ENCODE measurements at places on chromosomes 2 and 18.

GRCh38 chr2:42930025-42930581 is 137.7 kb upstream of the HAAO start:
- no peak for DNase-seq

DNA sequence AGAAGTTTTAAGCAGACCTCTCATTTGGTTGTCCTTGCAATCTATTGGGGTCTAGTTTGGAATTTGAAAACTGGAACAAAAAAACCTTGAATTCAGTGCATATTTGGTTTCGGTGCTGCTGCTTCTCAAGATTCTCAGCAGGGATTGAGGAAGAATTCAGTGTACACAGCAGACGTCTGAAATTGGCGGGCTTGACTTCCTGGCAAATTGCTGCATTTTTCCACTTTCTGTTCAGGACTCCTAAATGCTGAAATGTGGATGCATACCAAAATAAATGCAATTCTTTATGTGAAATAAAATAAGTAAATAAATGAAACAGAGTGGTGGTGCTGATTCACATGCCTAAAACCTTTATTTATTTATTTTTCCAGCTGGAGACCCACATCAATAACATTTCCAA is 332.4 kb upstream of the KYNU start:
- DNase-seq, result no peak

- no peak for DNase-seq
These were observed 21.6 kb downstream of the SMAD7 start for GRCh38 chr18:48929212-48929612.

DNA sequence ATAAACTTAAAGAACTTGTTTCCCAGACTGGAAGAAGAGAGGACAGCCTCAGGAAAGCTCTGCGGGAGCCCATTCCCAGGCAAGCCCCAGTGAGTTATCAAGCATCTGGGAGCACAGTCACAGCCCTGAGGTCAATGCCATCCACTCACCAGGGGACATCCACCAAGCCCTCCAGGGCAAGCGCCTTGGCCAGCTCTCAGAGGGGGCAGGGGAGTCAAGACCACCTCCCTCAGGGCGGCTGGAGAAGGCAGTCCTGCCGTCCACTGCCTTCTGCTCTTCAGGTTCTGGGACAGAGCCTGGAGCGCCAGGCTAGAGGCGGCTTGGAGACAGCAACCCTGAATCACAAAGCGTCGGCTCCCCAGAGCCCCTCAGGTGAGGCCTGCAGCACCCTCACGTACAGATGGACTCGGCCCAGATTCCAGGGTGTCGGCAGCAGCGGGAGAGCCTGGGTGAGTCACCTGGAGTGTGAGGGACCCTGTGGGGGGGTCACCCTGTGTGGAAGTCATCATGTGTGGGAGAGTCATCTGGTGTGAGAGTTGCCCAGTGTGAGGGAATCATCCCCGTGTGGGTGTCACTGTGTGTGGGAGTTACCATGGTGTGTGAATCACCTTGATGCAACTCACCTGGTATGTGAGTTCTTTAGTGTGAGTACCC is 100.9 kb upstream of the TEX51 start:
- DNase-seq, result no peak

DNA sequence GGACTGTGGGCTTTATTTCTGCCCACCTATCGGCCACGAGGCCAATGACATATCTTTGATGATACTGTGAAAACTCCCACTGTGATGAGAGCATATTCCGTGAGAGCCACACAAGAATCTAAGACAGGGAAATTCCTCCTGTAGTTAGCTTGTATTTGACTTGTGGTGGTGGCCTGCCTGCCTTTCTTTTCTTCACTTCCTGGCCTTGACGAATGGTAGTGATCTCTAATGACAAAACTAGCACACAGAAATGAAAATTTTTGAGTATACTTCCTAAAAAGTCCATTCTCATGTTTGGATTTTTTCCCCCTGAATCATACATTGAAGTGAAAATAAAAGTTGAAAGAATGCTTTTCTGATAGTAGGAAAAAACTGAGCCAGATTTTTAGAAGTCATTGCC is 94.4 kb downstream of the MGAT5 start:
- no peak for DNase-seq

- no peak for DNase-seq
These were observed 38.4 kb upstream of the GMCL1 start for GRCh38 chr2:69791045-69791444.

DNA sequence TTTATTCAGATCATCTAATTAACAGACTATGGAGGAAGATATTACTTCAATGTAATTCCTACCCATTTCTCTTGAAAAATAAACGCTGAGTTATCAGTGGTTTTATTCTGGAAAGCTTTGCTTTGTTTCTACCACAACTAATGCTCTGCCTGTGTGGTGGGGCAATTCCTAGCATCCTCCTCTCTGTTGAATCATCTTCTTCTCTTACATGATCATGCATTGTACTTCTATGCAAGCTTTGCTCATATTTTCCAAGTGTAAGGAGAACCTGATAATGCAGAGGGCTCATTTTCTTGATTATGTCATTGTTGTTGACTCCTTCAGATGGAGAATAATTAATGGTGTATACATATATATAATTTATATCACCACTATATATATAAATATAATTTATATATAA is 46.7 kb downstream of the CCDC195 start:
- DNase-seq, result no peak

DNA sequence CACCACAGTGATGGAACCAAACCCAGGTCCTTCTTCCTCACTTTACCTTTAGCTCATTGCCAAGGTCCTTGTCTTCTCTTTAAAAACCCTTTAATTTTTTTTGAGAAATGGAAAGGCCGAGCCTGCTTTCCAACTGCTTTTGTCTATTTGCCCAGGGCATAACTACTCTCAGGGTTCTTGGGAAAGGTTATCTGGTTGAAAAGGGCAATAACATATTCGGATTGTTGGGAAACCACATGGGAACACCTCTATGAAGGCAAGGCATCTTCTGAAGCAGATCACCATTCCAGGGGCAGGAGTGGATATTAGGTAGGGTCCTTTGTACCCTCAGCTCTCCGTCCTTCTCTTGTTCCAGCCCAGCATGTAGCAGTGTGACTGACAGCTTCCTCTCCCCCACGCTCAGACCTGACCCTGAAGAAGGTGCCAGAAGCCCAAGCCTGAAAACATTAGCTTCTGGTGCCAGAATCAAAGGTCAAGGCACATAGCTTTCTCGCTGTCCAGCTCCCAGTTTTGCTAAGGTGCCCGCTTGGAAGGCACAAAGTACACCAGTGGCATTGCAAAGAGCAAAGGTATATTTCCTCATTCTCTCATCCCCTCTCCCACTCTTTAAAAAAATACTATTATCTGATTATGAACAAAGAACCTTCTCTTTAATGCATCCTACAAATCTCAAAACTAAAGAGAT is 123.2 kb upstream of the LINC00305 start:
- no peak for DNase-seq

GRCh38 chr2:152509772-152510491 is 175.0 kb downstream of the FMNL2 start:
- DNase-seq, result no peak

DNA sequence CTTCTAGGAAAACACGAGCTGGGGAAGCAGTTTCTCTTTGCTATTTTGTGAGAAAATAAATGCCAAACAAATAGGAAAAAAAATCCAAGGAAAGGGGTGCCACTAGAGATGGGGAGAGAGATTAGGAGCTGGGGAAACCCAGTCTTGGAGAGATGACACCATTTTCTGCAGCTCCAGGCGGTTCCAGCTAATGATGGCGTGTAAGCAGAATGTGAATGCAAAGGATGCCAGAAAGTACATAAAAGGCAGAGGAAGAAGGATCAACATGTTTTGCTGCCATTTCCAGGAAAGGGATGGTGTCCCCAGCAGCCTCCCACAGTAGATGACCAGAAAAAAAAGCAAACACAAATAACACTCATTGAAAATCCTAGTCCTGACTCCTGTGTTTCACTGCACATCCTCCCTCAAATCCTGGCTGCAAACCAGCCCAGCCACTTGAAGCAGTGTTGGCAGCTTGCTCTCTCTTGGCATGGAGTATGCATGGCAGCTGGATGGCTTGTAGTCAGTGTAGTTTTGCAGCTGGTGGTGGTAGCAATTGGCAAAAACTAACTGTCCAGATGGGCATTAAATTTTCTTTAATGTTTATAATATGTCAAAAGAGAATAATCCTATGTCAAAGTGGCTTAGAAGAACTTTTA is 93.6 kb downstream of the FTCDNL1 start:
- DNase-seq, result no peak

DNA sequence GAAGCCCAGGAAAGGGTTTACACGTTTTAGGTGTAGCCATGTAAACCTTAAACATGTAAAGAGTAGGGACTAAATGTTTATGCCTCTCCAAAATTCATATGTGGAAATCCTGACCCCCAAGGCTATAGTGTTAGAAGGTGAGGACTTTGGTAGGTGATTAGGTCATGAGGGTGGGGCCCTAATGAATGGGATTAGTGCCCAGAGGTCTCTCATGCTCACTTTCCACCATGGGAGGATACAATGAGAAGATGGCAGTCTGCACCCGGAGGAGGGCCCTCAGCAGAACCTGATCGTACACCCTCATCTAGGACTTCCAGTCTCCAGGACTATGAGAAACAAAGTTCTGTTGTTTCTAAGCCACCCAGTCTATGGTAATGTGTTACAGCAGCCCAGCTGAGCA is 119.6 kb downstream of the TMEM163 start:
- DNase-seq, result no peak

DNA sequence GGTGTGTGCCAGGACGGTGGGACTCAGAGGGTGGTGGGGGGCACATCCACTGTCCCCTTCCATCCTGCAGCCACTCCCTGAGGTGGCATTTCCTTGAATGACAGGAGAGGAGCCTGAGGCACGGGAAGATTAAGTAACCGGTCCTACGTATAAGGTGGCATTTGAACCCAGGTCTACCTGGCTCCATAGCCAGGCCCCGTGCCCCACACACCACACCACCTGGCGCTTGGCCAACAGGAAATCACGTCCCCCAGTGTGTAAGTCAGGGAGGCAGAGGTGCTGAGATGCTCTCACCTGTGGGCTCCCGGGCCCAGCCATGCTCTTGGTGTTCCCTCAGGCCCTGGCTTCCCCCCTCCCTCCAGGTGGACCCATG is 53.7 kb downstream of the HPCAL1 start:
- no peak for DNase-seq

- no peak for DNase-seq
These were observed 68.7 kb downstream of the MTHFD2 start for GRCh38 chr2:74267068-74267467.

GRCh38 chr18:77071711-77072292 is 60.8 kb downstream of the MBP start:
- peak; percentile 55 for DNase-seq

GRCh38 chr2:138493334-138493733 is 8.2 kb upstream of the SPOPL start:
- DNase-seq, result no peak

- no peak for DNase-seq
These were observed 170.6 kb downstream of the SLC8A1 start for GRCh38 chr2:40281021-40281940.

DNA sequence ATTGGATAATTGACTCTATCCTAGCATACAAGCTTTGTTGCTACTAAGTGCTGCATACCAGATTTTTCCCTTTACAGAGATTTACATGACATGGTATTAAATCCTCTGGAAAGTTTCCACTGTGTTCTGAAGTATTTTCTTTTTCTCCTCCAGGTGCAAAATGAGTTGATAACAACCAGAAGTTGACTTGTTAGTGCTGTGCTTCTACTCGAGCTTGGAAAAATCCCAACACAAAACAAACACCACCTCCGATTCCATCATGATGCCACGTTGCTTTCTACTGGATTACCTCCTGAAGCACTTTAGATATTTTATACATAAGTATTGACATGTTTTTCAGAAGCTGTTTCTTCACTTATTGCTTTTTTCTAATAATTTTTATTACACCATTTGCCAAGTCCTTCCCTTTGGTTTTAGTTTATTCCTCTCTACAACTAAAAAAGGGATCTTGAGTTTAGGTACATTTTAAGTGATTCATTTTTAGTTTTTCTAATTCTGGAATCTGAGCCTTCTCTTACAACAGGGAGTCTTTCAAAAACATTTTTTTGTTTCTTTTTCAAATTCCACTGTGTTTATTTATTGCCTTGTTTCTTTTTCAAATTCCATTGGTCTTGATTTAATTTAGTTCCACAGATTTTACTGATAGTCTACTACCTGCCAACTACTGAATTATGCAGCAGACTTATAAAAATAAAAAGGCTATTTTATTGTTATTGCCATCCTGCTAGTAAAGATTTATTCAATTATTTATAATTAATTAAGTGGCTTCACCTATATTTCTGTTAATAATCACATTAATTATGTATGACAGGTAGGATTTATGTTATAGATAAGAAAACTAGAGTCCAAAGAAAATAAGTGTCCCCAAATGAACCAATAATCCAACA is 143.4 kb downstream of the PPP1R1C start:
- DNase-seq, result no peak

DNA sequence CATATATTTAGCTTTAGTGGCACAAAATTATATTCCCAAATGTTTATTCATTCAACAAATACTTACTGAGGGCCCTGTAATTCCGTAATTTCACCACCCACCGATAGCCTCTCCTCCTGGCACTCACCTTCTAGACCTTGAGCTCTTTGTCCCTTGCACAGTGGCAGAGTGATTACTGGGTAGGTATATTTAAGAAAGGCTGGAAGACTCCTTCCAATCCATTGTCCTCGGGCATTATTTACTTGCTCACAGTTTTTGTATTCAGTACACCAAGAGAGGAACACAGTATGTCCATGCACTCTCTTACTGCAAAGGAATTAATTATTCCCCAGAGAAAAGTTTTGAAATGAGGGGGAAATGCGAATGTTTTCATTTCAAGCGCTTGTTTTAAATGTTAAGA is 1.1 kb upstream of the CDCA7 start:
- DNase-seq, result no peak

GRCh38 chr2:204510709-204511420 is 34.4 kb upstream of the PARD3B start:
- no peak for DNase-seq

DNA sequence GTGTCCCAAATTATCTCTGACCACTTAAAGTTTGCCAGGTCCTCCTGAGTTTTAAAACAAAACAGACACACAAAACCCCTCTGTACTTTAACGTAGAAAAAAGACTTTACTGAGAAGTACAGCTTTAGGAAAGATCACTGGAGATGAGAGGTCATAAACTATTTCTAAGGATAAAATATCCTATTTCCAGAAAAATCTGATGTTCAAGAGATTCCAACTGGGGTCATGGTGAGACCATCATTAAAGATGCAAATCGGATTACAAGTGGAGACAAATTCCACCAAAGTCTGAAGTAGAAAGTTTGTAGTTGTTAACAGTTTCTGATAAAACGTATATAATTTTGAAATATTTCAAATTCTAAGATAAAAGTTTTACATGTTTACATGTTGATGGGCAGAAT is 241.6 kb downstream of the TCF4 start:
- no peak for DNase-seq

GRCh38 chr2:108243566-108243965 is 3.8 kb downstream of the SULT1C3 start:
- DNase-seq, result no peak

Data from activated CD8-positive, alpha-beta memory T cell treated with anti-CD3 and anti-CD28 coated beads for 1 hour (primary cell).